Activated CD4-positive, CD25-positive, alpha-beta regulatory T cell (primary cell): ENCODE measurements at places on chromosomes 5 and 9.

DNA sequence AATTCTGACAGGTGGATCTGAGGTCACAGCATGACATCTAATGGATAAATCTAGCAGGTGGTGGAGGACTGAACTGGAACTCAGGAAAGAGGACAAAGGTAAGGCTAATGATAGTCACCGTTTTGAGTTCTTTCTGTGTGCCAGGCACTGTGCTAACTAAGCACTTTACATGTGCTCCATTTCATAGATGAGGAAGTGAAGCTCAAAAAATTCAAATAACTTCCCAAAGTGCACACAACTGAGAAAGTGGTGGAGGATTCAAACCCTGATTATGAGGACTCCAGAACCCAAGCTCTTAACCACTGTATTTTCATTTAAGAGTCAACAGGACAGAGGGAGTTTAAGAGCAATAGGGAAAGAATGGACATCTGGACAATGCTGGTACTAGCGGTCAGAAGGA, 7.1 kb upstream of the DELE1 start:
- no peak for DNase-seq

DNA sequence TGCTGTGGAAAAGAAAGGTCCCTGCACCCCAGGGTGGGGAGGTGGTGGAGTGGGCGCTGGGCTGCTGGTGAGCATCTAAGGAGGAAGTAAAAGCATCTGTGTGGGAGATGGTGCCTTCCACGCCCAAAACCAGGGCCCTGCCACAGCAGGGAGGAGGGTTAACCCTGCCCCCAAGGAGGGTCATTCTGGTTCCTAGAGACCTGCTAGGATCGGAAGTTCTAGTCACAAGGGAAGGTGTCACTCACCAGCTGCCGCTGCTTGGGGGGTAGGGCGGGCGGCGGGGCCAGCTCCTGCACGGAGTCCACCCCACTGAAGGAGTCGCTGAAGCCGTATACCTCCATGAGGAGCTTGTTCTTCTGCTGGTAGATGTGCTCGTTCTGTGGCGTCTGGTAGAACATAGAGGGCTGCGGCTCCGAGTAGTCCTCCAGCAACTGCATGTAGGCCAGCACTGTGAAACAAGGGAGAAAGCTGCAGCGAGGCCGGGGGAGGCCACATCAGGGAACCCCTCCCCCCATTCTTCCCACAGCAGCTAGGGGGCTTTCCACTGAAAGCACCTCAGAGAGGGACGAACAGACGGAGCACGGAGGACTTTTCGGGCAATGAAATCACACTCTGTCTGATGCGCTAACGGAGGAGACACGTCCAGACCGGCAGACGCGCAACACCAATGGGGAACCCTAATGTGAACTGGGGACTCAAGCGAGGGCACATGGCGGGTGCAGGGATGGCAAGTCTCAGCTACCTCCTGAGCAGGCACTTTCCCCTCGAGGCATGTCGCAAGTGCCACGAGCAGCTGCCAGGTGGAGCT, 76.4 kb downstream of the PRRT1B start:
- DNase-seq: no peak

DNA sequence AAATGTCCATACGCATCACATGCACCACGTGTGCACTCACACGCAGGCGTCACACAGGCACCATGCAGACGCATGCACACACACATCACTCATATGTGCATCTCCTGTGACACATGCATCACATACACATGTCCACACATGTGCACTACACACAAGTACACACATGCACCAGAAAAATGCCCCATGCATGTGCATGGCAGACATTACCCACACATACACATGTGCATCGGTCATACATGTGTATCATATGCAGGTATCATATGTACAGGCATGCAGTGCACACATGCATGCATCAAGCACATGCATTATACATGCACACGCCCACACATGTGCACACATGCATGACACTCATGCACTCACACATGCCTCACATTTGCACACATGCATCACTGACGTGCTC, 26.1 kb downstream of the ADAMTS2 start:
- DNase-seq: no peak

DNA sequence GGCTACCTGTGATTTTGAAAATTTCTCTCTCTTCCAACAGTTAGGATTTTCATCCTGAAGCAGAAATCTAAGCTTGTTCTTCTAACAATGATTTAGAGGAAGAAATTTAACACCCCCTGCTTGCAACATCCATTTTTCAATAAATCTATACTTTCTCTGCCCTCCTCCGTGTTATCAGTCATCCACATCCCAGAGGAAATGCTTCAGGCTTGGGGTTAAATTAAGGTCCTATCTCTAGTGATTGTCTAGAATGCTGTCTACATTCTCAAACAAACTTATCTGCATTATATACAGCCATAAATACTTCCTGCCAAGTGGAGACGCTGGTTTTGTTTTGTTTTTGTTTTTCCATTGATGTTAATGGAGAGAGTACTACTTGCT, 371.0 kb downstream of the CSNK1G3 start:
- DNase-seq: no peak

GRCh38 chr9:90941661-90942060, 140.0 kb downstream of the SYK start:
- no peak for DNase-seq
